Activated CD8-positive, alpha-beta T cell treated with anti-CD3 and anti-CD28 coated beads for 36 hours (primary cell): ENCODE measurements at places on chromosomes 7 and 10. TPM values are rescaled to one million over a fixed set of nuclear protein-coding genes. Genes with fewer than 3 reads are reported as not detected.

The DDC gene
- total RNA-seq: 1.2 TPM

The KLF14 gene
- total RNA-seq: not detected

DNA sequence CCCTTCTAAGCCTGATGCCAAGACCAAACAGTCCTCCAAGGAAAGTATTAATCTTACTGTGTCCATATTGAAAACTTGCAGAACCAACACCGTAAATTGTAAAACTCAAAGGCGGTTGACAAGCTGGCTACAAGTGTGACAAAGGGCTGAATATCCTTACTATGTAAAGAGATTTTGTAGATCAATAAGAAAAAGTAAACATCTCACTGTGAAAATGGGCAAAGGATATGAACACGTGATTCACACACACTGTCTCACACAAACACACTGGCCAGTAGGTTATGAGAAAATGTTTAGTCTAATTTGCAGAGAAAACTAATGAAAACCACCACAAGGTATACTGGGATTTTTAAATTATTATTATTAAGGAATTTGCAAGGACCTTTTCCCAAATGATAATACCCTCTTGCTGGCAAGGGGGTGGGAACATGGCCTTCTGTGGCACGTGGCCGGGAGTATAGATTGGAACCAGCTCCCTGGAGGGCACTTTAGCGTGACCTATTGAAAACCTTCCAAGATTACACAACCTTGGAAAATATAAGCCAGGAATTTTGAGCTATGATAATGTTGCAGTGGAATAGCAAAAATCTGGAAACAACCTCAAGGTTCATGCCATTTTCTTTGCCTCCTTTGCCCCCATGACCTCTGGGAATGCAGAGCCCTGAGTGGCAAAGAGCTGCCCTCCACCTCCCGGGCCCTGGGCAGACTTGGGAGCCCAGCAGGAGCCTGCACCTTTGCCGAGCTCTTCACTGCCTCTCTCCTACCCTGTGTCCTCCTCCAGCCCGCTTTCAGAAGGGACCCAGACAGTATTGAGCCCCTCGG is 26.2 kb upstream of the SLC29A3 start:
- H3K27me3 ChIP-seq: no peaks in the 10 kb centered on the region
- no peak for DNase-seq
- no peaks in the 10 kb centered on the region for H3K36me3 ChIP-seq
- no peak overlapping the region for H3K27ac ChIP-seq

The WDR11 gene
- total RNA-seq: 36.0 TPM

The GSTK1 gene
- 163 TPM for total RNA-seq

GRCh38 chr10:98259606-98260315 is 8.2 kb downstream of the LOXL4 start:
- H3K4me3 ChIP-seq: no peak overlapping the region
- H3K27ac ChIP-seq: no peak overlapping the region
- no peak for DNase-seq
- H3K4me1 ChIP-seq: no peaks in the 10 kb centered on the region
- H3K27me3 ChIP-seq: no peaks in the 10 kb centered on the region

DNA sequence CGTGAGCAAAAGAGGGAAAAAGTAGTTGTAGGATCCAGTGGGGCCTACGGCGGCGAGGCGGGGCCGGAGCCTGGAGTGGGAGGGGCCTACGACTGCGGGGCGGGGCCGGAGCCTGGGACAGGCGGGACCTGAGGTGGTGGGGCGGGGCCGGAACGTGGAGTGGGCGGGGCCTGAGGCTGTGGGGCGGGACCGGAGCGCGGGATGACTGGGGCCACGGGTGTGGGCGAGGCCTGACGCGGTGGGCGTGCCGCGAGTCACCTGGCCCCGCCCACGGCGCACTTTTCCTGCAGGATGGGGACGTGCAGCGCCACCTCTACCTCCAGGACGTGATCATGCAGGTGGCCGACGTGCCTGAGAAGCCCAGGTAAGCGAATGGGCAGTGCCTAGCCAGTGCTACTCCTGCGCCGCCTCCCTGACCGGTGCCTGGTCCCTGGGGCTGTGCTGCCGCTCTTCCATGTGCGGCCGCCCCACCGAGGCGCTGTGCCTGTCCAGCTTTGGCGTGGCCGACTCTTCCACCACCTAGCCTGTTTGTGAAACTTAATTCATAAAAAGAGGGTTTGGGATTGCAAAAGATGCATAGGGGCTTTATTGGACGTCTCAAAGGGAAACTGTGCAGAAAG is 496 bp downstream of the ZNF511 start:
- peak; percentile 95 for DNase-seq
- peaks cover 24% of the 10 kb centered on the region for H3K4me1 ChIP-seq
- H3K27me3 ChIP-seq: no peaks in the 10 kb centered on the region
- peak overlapping the region; percentile 95 for H3K4me3 ChIP-seq
- peaks cover 9% of the 10 kb centered on the region for H3K36me3 ChIP-seq
- H3K27ac ChIP-seq: peak overlapping the region; percentile 86

- no peak overlapping the region for H3K27ac ChIP-seq
- peak; percentile 26 for DNase-seq
- H3K4me1 ChIP-seq: peaks cover 33% of the 10 kb centered on the region
- H3K4me3 ChIP-seq: no peak overlapping the region
Observed at GRCh38 chr7:66883716-66884115, 37.3 kb upstream of the TMEM248 start.
